ENCODE measurements at places on chromosomes 7 and 10.

GRCh38 chr10:16195178-16195769, 241.5 kb upstream of the PTER start:
- DNase-seq = peak; percentile 1

DNA sequence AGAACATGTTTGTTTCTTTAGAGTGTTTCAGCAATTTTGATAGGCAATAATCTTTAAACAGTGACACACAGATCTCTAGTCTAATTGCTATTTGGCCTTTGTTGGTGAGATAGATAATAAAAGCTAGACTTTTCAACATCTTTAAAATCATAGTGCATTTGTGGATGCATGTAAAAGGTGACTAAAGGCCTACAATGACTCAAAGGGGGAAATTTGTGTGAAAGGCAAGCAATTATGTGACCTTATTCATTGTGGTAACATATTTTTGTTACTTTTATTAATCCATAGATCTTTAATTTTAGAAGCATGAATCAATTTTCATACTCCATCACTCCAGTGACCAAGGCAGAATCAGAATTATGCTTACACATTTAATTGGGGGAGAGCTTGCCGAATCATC, 299.7 kb downstream of the DGKB start:
- no peak for DNase-seq

DNA sequence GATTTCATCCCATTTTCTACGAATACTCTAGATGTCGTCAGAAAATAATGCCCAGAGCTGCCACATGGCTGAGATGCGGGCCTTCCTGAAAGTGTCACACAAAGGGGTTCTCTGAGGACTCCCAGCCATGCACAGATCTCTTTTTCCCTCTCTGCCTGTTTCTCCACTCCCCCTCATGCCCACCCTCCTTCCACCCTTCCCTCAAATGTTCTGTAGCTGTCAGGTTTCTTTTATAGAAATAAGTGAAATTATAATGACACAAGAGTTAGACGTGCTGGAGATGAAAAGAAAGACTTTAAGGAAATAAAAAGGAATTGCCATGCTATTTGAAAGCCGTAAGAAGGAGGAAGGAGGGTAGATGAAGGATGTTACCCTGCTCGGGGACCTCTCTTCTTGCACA, 819.3 kb upstream of the CELF2 start:
- no peak for DNase-seq

- no peak for DNase-seq
Observed at GRCh38 chr10:6699336-6699735, 119.3 kb upstream of the PRKCQ start.

DNA sequence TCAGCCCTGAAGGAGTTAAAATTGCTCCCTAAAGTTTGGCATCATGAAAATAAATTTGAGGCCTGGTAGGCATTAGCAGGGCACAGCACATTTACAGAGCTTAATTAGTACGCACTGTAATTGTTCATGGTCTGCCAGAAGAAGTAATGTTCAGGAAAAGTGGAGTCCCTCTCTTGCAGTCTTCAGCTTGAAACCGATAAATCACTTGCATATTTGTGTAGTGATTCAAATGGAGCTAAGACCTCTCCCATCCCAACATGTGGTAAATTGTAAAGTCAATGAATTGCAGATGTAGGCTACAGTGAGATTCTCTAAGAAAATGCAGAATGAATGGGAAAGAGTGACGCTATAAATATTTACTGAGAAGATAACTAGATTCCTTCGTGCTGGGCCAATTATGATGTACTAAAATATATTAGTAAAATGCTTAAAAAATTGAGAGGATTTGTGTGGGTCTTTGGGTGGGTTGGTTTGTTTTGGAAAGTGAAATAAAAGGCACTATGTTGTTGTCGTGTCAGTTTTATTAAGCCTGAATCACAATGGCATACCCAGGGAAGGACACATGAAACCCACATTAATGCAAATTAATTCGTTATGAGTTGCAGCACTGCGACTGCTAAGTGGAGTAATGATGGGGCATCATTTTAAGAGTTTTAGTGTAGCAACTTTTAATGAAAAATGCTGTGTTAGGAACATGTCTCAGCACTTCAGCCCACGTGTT, 8.4 kb downstream of the TCF7L2 start:
- no peak for DNase-seq

- DNase-seq = no peak
Observed at GRCh38 chr7:138750473-138750872, 47.3 kb upstream of the TMEM213 start.

DNA sequence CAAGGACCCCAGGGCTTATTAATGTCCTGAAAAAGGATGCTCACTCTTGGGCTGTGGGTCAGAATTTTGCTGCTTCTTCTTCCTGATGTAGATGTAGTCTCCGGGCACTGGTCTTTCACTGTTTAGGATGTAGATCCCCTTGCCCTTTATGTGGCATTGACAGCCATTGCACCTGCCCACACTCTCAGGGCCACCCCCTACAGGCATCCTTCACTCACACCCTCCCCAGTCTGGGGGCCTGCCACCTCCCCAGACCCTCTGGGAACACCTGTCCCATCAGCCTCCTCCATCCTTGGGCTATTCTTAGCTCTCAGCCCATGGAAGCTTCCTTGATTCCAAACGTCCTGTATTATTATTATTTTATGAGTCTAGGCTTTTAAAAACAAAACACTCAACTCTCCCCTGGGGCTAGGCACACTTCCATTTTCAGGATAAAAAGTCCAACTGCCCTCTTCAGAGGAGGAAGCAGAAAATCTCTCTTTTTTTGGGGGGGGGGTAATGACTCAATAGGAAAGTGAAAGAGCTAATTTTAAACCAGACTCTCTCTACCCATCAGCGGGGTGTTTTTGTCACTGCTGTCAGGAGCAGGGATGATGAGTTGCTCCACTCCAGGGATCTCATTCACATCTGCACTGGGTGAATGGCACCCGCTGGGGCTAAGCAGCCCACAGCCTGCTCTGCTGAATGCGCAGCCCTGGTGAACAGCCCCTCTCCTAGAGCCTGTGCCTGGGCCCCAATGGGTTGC, 11.5 kb upstream of the KLRG2 start:
- no peak for DNase-seq

GRCh38 chr7:47327698-47328391, 254.1 kb downstream of the TNS3 start:
- DNase-seq = no peak

Measured in CD4-positive, alpha-beta T cell treated with Interleukin-17A for 1 hour (primary cell).